Fibroblast of skin of scalp (primary cell): ENCODE measurements at places on chromosomes 2 and 18.
A peak's percentile ranks its signal among the peaks of the same experiment; 100 is the strongest.

DNA sequence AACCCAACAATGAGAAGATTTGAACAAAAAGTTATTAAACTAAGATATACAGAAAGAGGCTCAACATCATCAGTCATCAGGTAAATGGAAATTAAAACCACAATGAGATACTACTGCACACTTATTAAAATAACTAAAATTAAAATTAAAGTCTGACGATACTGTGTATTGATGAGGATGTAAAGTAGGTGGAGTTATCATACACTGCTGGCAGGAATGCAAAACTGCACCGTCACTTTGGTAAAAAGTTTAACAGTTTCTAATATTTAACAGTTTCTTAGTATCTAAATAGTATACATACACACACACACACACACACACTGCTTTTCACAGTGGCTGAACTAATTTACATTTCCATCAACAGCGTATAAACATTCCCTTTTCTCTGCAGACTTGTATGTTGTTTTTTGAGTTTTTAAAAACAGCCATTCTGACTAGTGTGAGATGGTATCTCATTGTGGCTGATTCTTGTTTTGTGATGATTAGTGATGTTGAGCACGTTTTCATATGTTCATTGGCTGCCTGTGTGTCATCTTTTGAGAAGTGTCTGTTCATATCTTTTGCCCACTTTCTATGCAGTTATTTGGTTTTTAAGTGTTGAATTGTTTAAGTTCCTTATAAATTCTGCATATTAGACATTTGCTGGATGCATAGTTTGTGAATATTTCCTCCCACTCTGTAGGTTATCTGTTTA lies 726.9 kb upstream of the CHAC2 start:
- DNase-seq: peak; percentile 30

DNA sequence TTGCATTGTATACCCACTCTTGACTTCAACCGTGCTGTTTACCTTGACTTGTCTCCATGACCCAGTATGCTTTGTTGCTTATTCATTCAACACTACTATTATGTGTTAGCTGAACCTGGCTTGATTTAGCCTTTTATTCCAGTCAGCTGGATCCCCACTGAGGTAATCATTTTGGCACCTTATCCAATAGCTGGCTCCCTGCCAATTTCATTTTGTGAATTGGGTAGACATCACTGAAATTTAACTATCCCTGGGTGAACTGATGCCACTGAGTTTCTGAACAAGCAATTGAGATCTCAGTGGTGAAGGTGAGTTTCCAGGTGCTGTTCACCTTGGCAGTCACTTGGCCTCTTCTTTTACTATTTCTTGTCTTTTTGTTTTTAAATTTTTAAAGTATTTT lies 584.3 kb downstream of the ADCYAP1 start:
- no peak for DNase-seq

DNA sequence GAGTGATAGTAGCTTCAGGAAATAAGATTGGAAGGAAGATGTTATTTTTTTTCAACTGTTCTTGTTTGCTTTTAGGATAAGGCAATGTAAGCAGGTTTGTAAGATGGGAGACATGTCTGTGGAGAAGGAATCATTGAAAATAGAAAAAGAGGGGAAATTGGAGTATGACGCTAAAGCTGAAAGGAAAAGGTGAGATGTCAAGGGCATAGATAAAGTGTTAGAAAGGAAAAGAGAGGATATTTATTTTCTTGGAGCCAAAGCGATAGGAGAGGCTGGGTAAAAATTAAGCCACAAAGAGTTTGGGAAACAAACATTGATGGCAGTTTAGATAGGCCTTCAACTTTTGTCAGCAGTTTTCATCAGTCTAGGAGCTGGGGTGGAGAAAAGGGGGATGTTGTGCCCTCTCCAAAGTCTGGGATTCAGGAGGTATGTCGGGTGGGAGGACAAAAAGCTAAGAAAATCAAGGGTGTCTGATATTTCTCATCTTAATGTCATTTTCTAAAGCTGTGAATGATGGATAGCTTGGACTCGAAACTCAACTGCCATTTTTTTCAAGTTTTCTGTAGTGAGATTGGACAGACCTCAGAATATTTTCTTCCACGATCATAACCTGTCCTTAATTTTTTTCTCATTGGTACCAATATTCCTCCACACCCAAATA lies 63.3 kb downstream of the MAPRE2 start:
- no peak for DNase-seq

GRCh38 chr2:72131916-72132841 lies 15.5 kb downstream of the CYP26B1 start:
- no peak for DNase-seq

DNA sequence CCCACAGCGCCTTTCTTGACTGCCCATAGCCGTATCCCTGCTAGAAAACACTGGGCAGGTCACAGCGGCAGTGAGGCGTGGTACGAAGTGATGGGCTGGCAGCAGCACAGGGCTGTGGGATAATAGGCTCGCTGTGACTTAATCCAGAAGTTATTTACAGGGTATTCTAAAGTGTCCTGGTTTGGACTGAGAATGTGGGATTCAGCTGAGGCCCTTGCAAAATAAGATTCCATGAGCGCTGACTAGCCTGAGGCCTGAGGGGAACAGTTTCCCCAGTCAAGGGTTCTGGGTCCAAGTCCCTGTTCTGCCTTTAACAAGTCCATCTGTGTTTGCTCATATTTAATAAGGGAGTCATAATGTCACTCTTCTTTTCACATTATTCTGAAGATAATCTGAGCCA lies 34.6 kb downstream of the SETBP1 start:
- DNase-seq: peak; percentile 43

DNA sequence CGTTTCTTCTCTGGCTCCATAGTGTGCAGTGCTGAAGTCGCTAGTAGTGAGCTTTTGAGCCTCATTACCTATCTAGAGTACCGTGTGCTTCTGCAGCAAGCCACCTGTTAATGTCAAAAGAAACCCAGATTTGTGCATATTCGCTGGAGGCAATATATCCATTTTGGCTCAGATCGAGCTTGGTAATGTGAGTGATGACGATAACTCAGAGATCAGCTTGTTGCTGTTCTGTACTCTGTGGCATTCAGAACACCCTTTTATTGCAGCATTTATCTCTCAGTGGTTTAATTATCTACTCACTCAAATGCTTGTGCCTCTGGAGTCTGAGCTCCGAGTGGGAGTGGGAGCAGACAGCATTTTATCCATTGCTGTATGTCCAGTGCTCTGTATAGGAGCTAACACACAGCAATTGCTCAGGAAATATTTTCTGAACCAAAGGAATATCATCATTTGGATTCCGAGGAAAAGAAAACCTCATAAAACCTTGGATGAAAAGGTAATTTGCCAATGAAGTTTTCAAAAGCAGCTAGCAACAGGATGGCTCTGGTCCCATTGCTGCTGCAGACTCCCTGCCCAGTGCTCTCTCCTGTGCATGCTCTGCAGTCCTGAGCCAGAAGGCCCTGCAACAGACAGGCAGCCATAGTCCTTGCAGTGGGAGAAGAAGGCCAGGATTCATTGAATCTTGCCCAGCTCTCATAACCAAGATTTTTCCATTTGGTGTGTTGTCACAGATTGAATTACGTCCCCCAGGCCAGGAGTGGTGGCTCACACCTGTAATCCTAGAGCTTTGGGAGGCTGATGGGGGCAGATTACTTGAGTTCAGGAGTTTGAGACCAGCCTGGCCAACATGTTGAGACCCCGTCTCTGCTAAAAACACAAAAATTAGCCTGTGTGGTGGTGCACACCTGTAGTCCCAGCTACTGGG lies 183.8 kb downstream of the MYCN start:
- no peak for DNase-seq

DNA sequence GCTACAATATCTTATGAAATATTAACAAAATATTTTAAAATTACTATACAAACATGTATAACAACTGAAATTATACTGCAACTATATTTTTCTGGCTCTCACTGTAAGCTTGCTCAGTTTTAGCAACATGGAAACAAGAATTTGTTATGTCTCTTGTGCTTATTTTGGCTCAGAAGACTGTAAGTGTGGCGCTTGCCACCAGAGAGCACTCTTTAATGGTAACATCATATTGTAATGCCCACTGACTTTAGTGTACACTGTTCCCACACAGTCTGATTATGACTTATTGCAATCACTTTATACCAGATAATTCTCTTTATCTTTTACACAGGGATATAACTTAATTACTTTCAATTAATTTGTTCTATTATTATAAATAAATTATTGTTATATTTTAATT lies 1500.6 kb upstream of the TMEFF2 start:
- DNase-seq: peak; percentile 66

GRCh38 chr2:143124445-143124844 lies 4.8 kb upstream of the ARHGAP15 start:
- DNase-seq: no peak

GRCh38 chr2:75525434-75526310 lies 35.1 kb downstream of the EVA1A start:
- DNase-seq: no peak

GRCh38 chr2:4408321-4408720 lies 704.9 kb downstream of the DCDC2C start:
- no peak for DNase-seq

- DNase-seq: no peak
These were observed 83.4 kb downstream of the TPGS2 start for GRCh38 chr18:36745219-36745975.

- DNase-seq: no peak
These were observed 42.9 kb downstream of the EIPR1 start for GRCh38 chr2:3334392-3335345.

- DNase-seq: no peak
These were observed 187.4 kb downstream of the TMEM247 start for GRCh38 chr2:46666754-46667153.

- no peak for DNase-seq
These were observed 236.3 kb upstream of the FSIP2 start for GRCh38 chr2:185502351-185502750.

GRCh38 chr2:31335921-31336585 lies 78.5 kb downstream of the XDH start:
- peak; percentile 89 for DNase-seq

GRCh38 chr2:27583390-27583915 lies 611 bp downstream of the ZNF512 start:
- DNase-seq: no peak

- no peak for DNase-seq
These were observed 10.9 kb upstream of the KCNK3 start for GRCh38 chr2:26681656-26682055.

DNA sequence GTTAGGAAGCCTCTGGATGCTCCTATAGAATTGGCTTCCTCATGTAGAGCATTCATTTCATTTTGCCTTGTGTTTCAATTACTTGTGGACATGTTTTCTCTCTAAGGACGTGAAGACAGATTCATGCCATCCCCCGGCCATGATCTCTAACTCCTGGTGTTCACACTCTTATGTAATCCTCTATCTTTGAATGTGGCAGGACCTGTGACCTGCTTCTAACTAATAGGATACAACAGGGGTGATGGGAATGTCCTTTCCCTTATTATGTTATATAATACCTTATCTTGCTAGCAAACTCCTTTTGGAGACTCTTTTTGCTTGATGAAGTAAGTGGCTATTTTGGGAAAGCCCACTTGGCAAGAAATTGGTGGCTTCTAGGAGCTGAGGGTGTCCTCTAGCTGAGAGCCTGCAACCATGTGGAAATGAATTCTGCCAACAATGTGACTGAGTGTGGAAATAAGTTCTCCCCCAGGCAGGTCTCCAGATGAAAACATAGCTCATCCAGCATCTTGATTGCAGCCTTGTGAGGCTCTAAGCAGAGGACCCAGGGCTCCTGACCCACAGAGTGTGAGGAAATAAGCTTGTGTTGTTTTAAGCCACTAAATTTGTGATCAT lies 13.8 kb downstream of the DPYSL5 start:
- no peak for DNase-seq

- peak; percentile 95 for DNase-seq
These were observed 69.5 kb downstream of the ARL4C start for GRCh38 chr2:234427081-234428061.

DNA sequence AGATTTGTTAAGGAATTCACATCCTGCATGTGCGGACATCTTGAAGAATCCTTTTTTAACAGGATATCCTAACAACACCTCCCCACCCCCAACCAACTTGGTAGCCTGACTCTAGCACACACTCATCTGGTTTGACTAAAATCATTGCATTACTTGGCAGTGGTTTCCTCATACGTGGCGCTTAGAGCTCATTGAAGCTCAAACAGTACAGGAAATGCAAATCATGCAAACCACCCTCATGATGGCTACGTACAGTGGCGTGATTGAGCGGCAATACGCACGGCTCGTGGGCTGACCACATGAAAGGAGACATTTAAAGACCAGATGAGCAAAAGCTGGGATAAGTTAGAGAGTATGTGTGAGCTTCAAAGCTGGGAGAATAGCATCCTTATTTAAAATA lies 336.2 kb downstream of the ZEB2 start:
- peak; percentile 95 for DNase-seq

DNA sequence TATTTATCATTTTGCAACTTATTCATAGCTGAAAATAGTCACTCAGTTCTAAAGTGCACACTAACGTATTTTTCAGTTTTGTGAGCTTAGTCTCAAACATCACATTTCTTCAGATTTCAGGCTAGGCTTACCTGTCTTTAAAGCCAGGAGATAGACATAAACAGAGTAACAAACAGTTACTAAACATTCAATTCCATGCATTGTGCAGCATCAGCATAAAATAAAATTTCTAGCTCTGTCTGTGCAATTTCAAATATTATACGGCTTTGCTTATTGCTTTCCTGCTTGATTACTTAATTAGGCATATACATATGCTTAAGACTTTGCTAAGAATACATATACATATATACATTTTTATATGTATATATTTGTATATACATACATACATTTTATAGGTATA lies 637.0 kb downstream of the NR4A2 start:
- DNase-seq: no peak

DNA sequence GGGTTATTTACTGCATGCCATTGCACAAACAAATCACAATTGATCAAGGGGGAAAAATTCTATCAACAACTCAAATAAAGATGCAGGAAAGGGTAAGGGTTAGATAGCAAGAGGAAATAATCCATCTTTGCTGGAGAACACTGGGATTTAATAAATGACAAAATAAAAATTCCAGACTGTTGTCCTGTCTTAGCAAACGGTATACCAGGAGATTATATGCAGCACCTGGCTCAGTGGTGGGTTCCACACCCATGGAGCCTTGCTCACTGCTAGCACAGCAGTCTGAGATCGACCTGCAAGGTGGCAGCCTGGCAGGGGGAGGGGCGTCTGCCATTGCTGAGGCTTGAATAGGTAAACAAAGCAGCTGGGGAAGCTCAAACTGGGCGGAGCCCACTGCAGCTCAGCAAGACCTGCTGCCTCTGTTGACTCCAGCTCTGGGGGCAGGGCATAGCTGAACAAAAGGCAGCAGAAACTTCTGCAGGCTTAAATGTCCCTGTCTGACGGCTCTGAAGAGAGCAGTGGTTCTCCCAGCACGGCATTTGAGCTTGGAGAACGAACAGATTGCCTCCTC lies 296.5 kb upstream of the THSD7B start:
- DNase-seq: no peak

DNA sequence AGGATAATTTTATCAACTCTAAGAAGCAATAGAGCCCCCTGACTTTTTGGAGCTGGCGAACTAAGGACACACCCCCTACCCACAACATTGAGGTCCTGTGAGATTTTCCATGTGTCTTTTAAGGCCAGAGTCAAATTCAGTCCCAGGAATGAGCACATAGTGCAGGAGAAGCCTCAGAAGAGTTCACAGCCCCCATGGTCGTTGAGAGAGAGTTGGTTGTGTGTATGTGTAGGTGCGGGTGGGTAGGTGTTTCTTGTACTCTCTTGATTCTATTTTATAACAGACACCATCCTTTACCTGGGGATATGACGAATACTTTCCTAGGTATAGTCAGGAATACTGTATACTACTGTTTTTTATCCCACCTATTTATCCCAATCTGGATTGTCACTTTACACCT lies 8.6 kb downstream of the LRATD1 start:
- no peak for DNase-seq

- DNase-seq: no peak
These were observed 317.8 kb downstream of the EPHA4 start for GRCh38 chr2:221254299-221254698.
